ENCODE measurements at places on chromosomes 12 and 14. TPM values are rescaled to one million over a fixed set of nuclear protein-coding genes. Genes with fewer than 3 reads are reported as not detected.

Gene EIF5
- 224 TPM for total RNA-seq

Gene SERPINA9
- total RNA-seq: not detected

DNA sequence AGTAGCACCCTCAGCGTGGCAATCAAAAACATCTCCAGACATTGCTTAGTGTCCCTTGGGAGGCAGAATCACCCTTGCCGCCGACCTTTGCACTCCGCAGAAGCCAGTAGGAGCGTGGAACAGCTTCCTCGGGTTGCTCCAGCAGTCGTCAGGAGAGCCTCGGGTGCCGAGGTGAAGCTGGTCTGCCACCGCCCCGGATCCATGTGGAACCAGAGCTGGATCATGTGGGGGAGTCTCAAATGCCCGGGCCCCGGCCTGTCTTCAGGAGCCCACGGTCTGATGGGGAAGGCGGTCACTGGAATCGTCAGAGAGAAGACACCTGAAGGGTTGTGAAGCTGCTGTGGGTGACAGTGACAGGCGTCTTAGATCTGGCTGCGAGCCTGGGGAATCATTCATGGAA lies 14.3 kb downstream of the MVK start:
- H3K4me3 ChIP-seq: no peak overlapping the region
- no peaks in the 10 kb centered on the region for H3K4me1 ChIP-seq
- no peak overlapping the region for H3K27ac ChIP-seq

GRCh38 chr12:30942936-30943335 lies 16.4 kb downstream of the TSPAN11 start:
- peak; percentile 35 for DNase-seq
- no peaks in the 10 kb centered on the region for H3K27me3 ChIP-seq
- no peaks in the 10 kb centered on the region for H3K4me1 ChIP-seq
- H3K27ac ChIP-seq: no peak overlapping the region
- no peaks in the 10 kb centered on the region for H3K36me3 ChIP-seq

- no peaks in the 10 kb centered on the region for H3K27me3 ChIP-seq
- no peak overlapping the region for H3K27ac ChIP-seq
- peaks cover 21% of the 10 kb centered on the region for H3K4me1 ChIP-seq
- H3K36me3 ChIP-seq: no peaks in the 10 kb centered on the region
- no peak for DNase-seq
Observed at GRCh38 chr12:89528434-89528833, 2.6 kb upstream of the POC1B start.
